ENCODE measurements at places on chromosomes 4 and X.
A peak's percentile ranks its signal among the peaks of the same experiment; 100 is the strongest.

GRCh38 chrX:71170660-71171059, 26.0 kb downstream of the NLGN3 start:
- DNase-seq = no peak

DNA sequence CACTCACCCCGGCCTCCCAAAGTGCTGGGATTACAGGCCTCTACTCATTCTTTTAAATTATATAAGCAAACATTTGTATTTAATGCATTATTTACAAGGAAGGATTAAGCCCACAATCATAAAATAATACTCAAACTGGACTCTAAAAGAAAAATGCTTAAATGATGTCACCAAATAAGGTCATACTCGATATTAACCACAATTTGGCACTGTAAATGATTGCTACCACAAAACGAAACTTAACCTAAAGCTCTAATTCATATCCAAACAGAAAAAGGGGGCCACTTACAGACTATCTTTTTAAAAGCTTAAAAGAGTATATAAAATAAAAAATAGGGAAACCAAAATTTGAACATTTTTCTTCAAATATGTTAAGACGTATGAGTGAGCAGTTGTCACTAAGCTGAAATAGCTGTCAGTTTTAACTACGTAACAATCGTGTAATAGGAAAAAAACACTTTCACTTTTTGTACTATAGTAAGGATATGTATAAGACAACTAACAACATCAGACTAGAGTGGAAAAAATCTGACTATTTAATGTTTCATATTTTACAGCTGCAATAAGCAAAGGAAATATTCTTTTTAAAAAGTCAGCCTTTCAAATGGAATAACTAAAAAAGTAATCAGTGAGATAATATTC, 108.2 kb upstream of the GPR34 start:
- no peak for DNase-seq

GRCh38 chr4:136861091-136861490, 671.2 kb downstream of the PCDH18 start:
- DNase-seq = no peak

DNA sequence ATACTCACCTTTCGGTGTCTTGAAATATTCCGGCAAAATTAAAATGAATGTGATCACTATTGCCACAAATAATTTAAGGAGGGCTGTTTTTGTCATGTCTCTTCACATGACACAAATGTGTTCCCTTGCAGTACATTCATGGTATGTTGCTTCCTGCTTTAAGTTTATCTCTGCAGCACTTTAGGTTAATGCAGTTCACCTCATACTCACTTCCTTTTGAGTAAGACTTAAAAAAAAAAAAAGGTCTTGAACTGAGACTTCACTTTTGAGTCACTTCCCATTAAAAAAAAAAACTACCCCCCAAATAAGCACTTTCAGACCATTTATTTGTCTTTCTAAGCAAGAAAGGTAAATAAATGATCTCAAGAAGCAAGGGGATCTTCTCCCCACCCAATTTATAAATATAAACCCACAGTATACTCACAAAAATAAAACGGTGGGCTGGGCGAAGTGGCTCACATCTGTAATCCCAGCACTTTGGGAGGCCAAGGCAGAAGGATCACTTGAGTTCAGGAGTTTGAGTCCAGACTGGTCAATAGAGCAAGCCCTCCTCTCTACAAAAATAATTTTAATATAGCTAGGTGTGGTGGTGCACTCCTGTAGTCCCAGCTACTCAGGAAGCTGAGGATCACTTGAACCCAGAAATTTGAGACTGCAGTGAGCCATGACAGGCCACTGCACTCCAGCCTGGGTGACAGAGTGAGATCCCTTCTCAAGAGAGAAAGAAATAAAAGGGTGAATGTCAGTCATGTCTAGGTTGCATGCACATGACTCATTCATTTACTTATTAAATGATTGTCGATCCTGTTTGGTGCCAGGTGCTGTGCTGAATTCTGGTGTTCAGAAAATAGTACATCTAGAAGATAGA, at the start of gene TMEM156:
Gene TMEM156 (minus strand): TSS at position 192 of the 868 bp plus-strand sequence. CDS start 96 bp downstream, at position 96.
- DNase-seq = peak; percentile 71

- DNase-seq = no peak
Observed at GRCh38 chrX:153919281-153919680, 6.8 kb downstream of the ARHGAP4 start.

- no peak for DNase-seq
Observed at GRCh38 chrX:3598709-3599108, 114.7 kb downstream of the PRKX start.

DNA sequence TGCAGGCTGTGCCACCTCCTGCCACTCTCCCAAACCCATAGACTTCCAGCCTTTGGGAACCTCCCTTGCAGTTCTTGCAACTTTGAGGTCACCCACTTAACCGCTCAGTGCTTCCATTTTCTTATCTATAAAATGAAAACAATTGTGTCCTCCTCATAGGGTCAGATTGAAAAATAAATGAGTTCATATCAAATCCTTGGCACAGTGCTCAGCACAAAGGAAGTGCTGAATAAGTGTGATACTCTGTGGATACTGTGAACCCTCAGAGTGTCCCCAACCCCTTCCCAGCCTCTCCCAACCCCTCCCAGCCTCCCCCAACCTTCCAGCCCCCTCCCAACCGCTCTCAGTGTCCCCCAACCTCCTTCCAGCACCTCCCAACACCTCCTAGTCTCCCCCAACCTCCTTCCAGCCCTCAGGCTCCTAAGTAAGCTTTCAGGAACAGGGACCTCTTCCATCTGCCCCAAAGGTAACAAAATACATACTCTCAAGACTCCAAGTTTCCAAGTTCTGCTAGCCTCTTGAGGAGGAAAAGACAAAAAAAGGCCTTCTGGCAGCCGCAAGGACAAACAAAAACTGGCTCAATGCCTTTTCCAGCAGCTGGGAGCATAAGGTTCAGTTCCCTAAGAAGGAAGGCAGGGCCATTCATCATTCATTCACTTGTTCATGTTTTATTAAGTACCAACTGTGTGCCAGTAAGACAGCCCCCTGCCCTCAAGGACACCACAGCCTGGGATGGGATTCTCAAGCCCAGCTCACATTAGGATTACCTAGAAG, 46.1 kb upstream of the LGI2 start:
- no peak for DNase-seq

GRCh38 chr4:25320773-25321172, 8.2 kb downstream of the ZCCHC4 start:
- DNase-seq = no peak

- DNase-seq = no peak
Observed at GRCh38 chr4:167826281-167826680, 266.1 kb upstream of the ANXA10 start.

GRCh38 chr4:44162538-44163270, 285.9 kb downstream of the KCTD8 start:
- no peak for DNase-seq

GRCh38 chrX:102849396-102849795, 87.7 kb upstream of the RAB40AL start:
- no peak for DNase-seq

- DNase-seq = no peak
Observed at GRCh38 chr4:140602714-140603113, 34.0 kb upstream of the UCP1 start.

- no peak for DNase-seq
Observed at GRCh38 chr4:2937146-2937857, 25.9 kb downstream of the NOP14 start.

DNA sequence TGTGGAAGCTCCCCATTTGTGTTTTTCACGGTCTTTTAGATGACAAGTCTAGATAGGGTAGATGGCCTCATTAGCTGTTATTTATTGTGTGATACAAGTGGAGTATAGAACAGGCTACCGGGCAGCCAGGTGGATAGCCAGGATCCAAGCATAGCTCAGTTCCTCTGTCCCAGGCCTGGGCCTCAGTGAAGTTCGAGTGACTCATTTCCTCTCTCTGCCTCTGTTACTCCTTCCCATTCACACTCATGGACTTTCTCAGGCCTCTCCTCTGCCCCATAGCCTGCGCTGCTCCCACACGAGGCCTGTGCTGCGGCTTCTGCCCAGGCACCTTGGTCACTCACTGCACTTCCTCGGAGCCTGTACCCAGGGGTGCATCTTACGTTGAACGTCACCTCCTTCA, 54.5 kb downstream of the TENM3 start:
- no peak for DNase-seq

DNA sequence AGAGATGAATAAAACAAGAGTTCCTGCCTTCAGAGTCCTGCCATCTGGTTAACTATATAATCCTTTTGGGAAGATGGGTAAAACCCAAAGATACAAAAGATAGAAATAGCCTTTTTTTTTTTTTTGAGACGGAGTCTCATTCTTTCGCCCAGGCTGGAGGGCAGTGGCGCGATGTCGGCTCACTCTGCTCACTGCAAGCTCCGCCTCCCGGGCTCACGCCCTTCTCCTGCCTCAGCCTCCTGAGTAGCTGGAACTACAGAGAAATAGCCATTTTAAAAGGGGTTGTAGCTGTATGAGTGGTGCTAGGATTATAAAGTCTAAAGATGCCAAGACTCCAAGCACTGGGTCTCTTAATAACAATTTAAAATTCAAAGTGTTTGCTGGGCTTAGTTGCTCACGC, 97.2 kb downstream of the KDR start:
- no peak for DNase-seq

DNA sequence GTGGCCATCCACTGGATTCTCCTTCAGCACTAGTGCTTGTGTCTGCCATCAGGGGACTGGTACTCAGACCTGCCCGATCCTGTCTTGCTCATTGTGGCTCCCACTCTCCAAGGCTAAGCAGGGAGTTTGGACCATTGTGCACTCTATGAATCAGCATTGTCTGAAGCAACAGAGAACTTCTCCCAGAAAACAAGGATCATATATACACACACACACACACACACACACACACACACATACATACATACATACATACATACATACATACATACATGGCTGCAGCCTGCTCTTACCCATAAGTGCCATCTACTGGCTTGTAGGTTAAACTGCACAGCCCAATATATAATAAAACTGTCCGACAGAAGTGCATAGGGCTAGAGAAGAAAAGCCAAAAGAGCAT, 345.3 kb upstream of the LCORL start:
- no peak for DNase-seq

- DNase-seq = no peak
Observed at GRCh38 chr4:19230906-19231545, 1020.7 kb upstream of the SLIT2 start.

Data from thymus (tissue), 14 donors.